ENCODE measurements at places on chromosomes 7 and 10.

DNA sequence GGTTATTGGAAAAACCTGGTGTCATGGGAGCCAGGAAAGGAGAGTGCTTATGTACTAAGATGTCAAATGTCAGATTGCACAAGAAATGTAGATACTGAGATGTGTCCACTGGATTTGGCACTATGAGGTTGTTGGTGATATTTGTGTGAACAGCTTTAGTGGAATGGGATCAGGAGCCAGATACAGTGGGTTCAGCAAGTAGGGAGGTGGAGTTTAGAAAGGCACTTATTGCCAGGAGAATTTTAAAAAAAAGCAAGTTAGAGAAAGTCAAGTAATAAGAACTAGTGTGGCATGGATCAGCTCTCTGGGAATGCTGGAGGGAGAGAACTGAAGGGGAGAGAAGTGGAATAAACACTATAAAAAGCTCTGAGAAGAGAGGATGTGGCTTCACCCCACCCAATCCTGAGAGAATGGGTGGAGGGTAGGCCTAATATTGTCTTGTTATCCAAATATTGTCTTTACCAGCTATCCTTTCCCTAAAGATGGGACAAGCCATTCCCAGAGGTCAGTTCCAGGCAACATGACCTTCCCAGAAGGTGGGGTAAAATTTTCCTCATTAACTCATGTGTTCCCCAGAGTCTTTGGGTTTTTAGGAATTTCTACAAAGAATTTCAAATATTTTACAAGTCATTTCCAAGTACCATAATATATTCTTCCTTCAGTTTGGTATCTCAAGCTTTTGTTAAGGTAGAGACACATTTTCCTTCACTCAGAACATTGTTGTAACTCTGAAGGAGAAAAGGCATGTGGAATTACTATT, 42.3 kb downstream of the ENTPD1 start:
- DNase-seq: no peak

- DNase-seq: no peak
These were observed 597.6 kb downstream of the PCDH15 start for GRCh38 chr10:54203401-54203800.

DNA sequence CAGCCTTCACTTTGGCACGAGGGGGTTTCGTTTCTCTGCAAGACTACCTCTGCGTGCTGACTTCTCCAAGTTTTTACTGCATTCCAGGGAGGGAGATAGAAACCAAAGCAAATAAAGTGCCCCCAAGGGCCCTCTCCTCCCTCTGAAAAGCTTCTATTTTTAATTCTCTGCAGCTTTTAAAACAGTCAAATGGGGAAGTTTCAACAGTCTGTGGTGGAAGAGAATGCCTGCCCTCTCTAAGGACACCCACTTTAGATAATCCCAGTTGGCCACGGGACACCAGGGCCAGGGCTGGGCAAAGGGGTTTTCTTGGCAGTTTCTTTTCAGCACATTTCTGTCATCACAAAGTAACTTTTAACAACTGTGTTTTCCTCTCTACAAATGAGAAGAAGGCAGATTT, 386.7 kb upstream of the NPVF start:
- peak; percentile 16 for DNase-seq

DNA sequence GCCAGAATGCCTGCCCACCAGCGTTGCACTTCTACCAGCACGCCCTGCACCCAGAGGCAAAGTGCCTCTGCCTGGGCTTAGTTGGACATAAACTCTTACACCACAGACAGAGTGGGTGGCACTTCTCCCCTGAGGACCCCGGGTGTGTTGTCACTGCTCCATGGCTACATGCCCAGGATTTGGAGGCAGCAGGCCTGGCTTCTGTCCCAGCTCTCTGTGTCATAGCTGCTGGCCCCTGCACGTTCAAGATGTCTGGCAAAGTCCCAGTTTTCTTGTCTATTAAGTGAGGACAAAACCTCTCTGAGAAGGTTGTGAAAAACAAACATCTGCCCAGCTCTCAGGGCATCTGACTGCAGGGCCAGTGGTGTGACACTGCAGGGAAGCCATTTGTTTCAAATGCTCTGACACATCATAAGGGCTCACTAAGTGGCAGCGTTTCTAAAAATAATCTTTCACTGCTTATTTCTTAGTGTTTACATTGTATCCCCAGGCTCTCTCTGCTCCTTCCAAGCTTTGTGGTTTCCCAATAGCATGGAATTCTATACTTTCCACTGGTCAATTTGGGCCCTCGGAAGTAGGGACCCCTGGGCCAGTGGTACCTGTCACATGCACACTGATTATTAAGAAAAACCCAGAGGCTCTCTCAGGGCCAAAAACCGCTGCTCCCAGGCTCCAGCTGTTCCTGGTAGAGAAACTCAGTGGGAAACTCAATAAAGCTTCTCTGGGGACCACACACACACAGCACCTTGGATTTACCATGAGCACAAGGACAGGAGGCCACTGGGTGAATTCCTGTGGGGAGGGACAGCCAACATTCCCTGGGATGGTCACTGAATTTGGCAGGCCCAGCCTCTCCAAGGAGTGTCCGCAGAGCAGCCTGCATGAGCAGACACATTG, 86.2 kb upstream of the ANLN start:
- DNase-seq: peak; percentile 85

DNA sequence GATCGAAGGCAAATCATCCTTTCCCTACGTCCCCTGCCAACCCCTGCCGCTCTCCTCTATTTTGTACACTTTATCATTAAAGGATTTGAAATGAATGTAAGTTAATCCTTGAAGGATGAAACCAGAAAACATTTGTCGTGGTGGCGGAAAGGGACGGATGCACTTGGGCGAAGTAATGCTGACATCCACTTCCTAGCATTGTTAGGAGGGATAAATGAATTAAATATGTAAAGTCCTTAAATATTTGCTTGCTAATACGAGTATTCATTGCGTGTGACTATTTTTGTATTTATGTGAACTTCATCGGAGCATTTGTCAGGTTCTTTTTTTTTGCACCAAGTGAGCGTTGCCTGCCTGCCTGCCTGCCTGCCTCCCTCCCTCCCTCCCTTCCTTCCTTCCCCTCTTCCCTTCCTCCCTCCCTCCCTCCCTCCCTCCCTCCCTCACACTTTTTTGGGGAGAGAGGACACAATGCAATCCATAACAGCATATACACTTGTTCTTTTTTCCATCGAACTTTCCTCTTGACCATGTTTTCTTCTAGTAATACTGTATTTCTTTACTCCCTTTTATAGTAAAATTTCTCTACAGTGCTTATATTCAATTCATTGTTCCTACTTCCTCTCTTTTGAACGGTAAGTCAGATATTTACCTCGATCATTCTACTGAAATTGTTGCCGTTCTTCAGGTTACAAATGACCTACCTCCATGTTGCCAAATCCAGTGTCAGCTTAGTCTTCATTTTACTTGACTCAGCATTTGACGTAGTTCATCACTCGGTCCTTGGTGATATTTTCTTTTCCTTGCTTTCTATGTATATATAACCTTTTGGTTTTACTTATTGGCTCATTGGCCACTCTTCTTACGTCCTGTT, 831 bp downstream of the CCDC7 start:
- DNase-seq: peak; percentile 15

DNA sequence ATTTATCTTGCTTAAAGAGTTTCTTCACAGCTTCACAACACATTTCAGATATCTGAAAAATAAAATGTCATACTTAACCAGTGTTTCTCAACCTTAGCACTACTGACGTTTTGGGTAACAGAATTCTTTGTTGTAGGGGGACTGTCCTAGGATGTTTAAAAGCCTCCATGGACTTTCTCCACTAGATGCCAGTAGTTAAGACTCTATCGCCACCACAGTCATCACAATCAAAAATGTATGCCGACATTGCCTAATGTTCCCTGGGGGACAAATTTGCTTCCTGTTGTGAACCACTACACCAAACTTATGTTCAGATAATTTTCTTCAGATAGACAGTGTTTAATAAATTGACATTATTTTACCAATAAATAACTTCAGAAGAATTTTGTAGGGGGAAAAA, 13.4 kb downstream of the NOC3L start:
- no peak for DNase-seq

GRCh38 chr7:108291152-108291508, 161.0 kb upstream of the LAMB4 start:
- no peak for DNase-seq

GRCh38 chr7:36076074-36076473, 77.0 kb upstream of the EEPD1 start:
- DNase-seq: no peak

DNA sequence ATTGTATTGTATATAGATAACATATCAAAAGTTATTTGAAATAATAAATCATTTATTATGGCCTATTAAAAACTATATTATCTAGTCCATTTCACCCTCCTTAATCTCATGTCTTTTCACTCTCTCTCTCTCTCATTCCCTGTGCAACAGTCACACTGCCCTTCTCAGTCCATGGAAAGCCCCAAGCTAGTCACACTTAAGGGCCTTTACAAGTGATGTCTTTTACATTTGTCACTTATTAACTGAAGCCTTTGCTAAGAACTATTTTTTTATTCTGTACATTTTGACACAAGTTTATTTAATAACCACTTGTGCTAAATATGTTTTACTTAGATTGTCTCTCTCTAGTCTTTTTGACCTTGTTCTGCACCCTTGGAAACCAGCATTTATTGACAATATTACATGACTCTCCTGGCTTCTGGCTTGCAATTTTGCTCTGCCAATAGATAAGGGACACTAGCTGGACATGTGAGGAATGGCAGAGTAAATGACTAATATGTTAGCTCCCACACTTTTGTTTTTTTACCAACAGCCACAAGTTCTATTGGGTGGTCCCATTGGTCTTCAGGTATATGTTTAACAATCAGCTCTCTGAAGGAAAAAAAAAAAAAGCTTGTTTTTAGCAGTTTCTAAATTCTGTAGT, 706.8 kb upstream of the POT1 start:
- DNase-seq: no peak

- DNase-seq: no peak
These were observed 21.4 kb upstream of the TFEC start for GRCh38 chr7:116052006-116052405.

GRCh38 chr10:4686644-4686996, 139.4 kb upstream of the AKR1E2 start:
- peak; percentile 67 for DNase-seq

DNA sequence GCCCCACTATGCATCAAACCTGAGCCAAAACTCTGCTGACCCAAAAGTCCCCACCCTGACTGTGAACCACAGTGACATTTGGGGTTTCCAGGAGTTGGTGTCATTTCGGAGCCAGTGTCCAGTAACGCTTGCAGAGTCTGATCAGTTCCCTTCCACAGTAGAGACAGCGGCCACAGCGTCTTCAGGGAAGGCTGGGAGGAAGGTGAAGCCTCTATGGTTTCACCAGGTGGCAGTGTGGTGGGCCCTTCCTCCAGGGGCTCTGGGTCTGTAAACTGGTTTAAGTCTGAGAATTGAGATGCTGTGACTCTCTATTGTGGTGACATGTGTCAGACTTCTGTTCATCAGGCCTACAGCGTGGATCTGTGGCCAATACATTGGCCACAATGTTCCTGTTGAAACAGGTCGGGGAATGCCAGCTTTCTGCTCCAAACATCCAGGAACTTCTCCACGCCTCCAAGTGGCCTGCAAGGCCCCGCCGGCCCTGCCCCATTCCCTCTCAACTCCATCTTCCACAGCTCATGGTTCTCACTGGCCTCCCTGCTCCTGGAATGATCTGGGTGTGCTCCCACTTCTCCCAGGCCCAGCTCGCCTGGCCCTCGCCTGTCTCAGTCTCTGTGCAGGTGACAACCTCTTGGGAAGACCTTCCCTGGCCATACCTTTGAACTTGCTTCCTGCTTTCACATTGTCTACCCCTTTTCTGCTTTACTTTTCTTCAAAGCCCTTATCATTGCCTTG, 124.5 kb upstream of the FAM20C start:
- no peak for DNase-seq

- no peak for DNase-seq
These were observed 90.3 kb upstream of the ZNF438 start for GRCh38 chr10:31121757-31122577.

GRCh38 chr10:30531751-30532530, 97.6 kb downstream of the LYZL2 start:
- no peak for DNase-seq

DNA sequence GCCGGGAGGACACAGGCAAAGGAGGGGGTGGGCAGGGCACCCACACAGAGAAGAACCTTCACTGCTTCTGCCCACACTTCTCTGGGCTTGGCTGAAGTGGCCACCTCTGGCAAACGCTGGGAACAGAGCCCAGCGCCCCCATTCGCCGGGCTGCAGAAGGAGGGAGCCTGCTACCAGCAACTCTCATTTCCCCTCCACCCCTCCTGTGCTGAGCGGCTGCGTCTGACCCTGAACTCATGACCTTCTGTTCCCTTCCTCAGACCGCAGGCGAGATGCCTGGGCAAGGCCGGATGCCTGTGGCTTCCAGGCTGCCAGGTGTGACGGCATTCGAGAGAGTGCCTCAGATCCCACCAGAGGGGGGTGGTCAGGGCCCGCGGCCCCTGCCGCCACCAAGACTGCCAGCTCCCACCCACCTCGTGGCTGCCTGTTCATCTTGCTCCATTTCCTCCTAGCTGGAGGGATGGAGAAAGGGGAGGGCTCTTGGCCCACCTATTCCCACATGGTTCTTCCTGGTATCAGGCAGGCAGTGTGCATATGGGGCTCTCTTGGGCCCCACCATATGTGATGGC, 19.8 kb downstream of the DNAJB12 start:
- peak; percentile 37 for DNase-seq

DNA sequence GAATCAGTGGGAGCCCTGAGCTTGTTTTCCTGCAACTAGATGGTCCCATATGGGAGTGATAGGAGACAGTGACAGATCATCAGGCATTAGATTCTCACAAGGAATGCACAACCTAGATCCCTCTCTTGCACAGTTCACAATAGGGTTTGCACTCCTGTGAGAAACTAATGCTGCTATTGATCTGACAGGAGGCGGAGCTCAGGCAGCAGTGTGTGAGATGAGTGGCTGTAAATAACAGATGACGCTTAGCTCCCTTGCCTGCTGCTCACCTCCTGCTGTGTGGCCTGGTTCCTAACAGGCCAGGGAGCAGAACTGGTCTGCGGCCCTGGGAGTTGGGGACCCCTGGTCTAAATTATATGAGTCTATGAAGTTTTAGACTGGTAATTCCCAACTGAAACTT, 3.9 kb downstream of the MIOS start:
- no peak for DNase-seq

DNA sequence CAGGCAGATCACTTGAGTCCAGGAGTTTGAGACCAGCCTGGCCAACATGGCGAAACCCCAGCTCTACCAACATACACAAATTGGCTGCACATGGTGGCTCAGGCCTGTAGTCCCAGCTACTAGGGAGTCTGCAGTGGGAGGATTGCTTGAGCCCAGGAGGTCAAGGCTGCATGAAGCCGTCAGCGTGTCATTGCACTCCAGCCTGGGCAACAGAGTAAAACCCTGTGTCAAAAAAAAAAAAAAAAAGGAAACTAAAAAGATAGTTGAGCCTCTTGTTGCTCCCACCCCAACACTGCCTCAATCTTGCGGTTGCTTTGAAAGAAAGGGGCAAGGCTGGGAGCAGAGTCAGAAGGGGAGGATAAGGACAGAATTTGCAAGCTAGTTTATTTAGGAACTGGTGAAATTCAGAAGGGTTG, 69.9 kb downstream of the SYPL1 start:
- no peak for DNase-seq
